ENCODE measurements at places on chromosomes 7 and 10.

DNA sequence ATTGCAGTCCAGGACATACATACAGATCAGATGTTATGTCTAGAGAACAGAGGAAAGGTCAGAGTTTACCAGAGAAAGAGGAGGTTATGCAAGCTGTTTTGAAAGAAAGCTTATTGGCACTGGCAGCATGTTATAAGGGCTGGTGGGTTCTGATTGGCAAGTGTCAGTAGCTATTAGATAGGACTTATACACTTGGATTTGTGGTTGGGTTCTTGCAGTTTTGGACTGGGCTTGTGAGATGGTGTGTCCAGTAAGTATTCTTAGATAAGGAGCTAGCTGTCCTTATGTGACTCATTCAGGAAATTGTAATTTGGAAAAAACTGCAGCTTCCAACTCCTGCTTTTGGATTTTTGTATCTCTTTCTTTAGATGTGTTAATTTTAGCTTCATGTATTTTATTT, 130.7 kb upstream of the NAMPT start:
- no peak for DNase-seq

DNA sequence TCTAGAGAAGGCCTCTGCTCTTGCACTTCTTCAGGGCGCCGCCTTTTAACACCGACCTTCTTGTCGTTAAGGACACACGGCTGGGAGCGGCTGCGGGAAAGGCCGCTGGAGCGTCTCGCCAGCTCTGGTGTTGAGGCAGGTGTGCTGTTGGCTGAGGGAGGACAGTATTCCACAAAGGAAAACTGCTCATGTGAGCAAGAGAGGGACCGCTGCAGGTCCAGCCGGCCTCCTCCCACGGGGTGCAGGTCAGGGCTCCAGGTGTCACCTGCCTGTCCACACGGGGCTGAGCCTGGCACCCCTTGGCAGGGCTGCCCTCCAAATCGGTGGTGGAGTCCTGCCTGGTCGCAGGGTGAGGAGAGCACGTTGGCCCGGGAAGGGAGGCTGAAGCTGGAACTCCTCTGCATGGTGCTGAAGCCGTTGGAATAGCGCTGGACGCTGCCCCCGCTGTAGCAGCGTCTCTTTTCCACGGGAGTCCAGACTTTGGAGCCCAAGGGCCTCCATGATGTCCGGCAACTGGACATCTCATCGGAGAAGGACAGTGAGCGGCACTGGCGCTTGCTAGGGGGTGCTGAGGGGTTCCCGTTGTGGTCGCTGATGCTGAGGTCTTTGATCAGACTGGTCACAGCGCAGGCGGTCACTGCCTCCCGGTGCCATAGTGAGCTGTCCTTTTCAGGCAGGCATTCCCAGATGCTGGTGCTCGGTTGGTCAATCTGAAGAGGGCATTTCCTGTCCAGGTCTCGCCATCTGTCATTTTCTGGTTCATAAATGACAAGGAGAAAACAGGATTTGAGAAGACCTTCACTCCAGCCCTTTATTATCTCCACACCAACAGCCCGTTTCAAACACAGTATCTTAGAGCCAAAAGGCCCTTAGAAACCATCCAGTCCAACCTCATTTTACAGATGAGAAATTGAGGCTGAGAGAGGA, 62.3 kb downstream of the FAM53B start:
- DNase-seq: no peak

DNA sequence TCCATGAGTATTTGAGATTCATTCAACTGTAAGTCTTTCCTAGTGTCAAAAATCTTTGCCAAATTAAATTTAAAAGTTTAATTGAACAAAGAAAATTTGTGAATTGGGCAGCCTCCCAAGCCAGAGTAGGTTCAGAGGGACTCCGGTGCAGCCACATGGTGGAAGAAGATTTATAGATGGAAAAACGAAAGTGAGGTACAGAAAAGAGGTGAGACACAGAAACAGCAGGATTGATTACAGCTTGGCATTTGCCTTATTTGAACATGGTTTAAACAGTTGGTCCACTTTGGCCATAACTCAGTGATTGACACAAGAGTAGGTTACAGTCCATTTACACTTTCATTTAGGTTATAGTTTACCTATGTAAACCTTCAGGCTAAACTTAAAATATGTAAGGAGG, 465.8 kb downstream of the ARL4A start:
- DNase-seq: no peak

- DNase-seq: no peak
Observed at GRCh38 chr10:97795886-97796285, 24.1 kb upstream of the SFRP5 start.

DNA sequence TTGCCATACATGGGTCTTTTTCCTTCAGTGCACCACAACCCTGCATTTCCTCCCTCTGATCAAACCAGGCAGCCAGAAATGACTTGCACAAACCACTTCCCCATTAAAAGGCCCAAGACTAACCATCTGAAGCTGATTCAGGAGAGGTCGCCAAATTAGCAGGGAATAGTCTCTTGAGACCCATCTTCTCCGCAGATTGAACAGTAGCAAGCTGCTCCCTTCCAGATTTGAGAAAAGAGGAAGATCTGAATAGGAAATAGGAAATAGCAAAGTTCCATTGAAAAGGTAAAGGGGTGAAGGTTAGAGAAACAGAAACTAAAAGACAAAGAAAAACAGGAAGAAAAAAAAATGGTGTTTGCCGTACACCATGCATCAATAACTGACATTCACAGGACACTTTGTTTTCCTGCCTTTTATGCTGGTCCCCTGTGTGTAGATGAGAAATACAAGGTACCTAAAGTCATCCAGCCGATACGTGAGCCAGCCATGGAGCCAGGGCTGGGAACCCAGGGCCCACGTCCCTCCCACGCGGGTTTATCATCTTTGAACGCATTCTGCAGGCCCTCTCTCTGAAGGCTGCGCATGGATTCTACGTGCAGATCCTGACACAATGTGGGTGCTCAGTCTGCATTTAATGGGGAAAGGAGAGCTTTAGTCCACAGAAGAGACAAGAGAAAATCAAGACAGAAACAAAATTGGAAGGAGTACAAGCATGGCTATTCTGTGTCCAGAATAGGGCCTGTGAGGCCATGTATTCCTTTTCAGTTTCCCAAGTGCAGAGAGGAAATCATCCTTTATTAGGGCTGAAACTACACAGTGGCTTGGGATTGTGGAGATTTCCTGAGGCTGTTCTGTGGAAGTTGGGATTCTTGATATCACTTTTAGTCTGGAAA, 268.4 kb upstream of the NPVF start:
- DNase-seq: peak; percentile 41

GRCh38 chr10:62744136-62744535, 60.4 kb upstream of the ADO start:
- DNase-seq: no peak
